ENCODE measurements at places on chromosomes 3 and 15.

DNA sequence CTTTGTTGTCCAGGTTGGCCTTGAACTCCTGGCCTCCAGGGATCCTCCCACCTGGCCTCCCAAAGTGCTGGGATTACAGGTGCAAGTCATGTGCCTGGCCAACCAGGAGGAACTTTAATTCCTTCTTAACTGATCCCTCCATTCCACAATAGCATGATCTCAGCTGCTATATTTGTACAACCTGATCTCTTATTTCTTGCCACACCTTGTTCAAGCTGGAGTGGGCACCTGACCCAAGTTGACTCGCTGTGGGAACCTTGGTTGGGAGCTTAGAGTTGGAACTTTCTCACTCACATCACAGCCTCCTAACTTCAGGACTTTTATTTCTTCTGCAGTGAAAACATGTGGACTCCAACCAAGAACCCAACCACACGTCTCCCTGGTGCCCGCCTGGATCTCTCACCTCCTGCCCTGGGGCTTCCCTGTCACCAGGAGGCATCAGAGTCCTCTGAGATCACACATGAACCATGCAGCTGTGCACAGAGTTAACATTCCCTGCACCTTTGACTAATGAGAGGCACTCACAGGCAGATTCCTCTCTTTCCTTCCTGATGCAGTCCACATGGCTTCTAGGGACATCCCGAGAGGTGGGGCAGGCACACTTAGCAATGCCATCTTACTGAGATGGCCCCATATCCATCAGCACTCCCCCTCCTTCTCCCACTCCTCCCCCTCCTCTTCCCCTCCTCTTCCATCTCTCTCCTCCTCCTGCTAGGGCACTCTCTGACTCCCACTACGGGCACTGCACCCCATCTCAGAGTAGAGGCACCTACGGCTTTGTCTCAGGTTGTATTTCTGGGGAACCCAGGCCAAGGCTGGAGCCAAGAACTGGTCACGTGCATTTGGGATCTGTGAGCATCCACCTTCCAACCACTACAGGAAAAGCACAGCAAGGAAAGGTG, 9.7 kb upstream of the CYFIP1 start:
- no peak for DNase-seq

DNA sequence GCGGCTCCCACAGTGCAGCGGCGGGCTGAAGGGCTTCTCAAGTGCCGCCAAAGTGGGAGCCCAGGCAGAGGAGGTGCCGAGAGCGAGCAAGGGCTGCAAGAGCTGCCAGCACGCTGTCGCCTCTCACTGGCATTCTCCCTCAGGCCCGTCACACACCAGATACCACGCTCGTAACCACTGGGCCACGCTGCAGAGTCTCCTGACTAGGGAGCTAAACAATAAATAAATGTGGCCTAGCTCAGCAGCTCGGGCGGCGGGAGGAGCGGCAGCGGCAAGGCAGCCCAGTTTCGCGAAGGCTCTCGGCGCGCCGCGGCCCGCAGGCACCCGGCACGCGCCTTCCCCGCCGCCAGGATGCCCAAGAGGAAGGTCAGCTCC, 55.9 kb upstream of the FAM174B start:
- no peak for DNase-seq

GRCh38 chr3:111608383-111608782, 13.2 kb upstream of the ZBED2 start:
- DNase-seq = no peak

DNA sequence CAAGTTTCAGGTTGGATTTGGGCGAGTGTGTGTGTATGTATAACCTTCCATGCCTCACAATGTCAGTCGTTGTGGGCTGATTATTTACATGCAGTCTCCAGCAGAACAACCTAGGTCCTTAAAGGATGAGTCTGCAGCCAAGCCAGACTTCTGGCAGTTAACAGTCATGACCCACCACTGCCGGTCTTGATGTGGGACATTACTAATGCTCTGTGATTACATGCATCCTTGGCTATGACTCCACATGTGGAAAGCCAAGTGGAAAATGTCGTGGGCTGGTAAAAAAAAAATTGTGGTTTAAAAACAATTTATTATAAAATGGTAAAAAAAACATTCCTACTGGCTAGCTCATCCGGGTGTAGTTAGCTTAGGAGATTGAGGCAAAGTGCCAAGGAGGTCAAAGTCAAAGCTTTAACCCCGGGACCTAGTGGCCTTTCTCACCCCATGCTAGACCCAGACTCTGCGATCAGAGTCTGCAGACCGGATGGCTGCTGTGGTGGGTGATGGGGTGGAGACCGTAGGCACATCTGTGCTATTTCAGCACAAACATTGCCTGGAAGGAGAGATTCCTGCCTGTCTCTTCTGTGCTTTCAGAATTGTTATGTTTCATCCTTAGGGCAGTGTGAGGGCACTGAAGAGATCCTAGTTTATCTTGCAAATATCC, 6.8 kb downstream of the RARRES1 start:
- DNase-seq = no peak

- DNase-seq = no peak
Observed at GRCh38 chr15:88701561-88702095, 62.8 kb downstream of the ISG20 start.

GRCh38 chr3:52471371-52472238, 16.2 kb downstream of the NISCH start:
- no peak for DNase-seq

DNA sequence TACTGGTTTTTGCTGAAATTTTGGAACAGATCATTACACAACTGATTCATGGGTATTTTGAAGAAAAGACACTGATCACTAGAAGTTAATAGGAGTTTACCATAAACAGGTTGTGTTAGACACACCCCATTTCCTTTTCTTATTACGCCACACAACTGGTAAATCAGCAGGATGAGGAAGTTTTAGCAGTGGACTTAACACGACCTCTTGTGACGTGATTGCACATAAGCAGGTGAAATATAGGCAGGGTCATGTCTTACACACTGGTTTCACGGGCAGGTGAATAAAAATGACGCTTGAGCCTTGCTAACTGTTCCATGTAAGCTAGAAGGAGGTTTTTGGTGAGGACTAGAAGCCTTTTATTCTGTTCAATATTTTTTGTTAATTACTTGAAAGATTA, 27.1 kb upstream of the TPRG1 start:
- peak; percentile 56 for DNase-seq

GRCh38 chr15:35956056-35956455, 410.1 kb upstream of the DPH6 start:
- no peak for DNase-seq

DNA sequence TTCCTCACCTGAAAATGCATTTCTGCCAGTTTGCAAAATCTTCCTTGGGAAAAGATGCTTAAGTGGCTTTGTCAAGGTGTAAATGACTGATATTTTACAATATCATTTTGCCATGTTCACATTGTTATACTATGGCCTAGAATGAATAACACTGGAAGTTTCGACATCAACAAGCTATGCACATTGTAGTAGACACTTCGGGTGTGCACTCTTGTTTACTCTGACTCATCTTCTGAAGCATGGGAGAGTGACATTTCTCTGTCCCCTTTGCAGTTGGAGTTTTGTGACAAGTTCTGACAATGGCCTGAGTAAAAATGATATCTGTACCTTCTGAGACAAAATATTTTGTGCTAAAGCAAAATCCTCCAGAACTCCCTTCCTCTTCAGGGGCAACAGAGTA, 567.0 kb upstream of the RGMA start:
- DNase-seq = no peak

DNA sequence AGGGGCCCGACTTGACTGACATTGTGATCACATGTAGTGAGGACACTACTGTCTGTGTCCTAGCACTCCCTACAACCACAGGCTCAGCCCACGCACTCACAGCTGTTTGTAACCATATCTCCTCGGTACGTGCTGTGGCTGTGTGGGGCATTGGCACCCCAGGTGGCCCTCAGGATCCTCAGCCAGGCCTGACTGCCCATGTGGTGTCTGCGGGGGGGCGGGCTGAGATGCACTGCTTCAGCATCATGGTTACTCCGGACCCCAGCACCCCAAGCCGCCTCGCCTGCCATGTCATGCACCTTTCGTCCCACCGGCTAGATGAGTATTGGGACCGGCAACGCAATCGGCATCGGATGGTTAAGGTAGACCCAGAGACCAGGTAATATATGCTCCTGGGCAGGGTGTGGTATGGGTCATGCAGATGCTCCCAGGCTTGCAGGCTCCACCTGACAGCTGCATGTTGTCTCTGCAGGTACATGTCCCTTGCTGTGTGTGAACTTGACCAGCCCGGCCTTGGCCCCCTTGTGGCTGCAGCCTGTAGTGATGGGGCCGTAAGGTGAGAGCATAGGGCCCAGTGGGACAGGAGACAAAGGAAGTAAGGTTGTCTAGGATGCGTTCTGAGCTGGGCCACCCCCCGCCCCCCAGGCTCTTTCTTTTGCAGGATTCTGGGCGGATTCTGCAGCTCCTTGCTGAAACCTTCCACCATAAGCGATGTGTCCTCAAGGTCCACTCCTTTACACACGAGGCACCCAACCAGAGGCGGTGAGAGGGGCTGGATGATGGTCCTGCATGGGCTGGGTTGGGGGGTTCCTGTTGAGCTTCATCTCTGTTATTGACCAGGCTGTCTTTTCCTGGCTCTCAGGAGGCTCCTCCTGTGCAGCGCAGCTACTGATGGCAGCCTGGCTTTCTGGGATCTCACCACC, 4.4 kb downstream of the DALRD3 start:
- DNase-seq = no peak

DNA sequence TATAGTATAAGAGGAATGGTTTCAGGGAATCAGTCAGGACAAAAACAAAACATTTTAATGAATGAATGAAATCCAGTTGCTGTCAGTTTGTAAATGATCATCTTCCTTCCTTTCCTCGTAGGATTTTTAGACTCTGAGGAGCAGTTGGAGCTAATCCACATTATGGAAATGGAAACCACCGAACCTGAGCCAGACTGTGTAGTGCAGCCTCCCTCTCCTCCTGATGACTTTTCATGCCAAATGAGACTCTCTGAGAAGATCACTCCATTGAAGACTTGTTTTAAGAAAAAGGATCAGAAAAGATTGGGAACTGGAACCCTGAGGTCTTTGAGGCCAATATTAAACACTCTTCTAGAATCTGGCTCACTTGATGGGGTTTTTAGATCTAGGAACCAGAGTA, 3.1 kb downstream of the TIPARP start:
- DNase-seq = no peak

DNA sequence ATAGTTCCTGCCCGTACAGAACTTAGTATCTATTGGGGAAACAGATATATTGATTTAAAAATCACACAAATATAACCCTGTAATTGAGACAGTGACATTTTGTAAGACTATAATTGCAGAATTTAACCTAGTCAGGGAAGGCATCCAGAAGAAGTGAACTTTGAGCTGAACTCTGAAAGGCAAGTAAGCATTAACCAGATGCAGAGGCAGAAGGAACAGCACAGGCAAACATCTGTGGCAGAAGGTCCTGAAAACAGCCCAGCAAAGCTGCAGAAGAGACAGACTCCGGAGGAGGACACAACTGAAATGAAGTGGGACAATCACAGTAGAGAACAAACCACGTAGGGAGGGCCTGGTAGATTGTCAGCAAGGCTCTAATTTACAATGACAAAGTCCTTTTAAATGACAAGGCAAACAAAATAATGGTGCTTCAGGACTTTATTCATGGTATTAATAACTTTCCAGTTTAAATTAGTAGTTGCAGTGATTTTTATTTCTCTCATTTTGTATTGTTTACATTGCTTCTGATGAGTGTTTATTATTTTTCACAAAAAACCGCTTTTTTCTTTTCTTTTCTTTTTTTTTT, 14.5 kb downstream of the BCL2A1 start:
- no peak for DNase-seq

GRCh38 chr3:64460141-64460730, 227.6 kb downstream of the ADAMTS9 start:
- DNase-seq = no peak

DNA sequence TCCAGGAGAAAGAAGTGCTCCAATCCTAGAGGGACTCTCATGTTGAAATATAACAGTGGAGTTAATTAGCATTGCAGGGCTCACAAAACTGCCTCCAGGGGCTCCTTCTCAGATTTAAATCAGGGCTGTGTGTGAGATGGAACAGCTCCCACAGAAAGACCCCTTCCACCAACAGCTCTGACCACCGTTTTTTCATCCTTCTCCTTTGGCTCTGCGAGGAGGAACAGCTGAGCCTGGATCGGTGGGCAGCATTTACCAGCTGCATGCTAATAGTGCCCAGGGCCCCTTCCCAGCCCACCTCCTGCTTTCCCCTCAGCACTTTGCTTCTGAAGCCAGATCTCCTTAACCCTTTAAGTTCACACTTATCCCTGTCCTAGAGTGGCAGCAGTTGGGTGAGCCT, 119.2 kb upstream of the UBE2E1 start:
- DNase-seq = no peak

DNA sequence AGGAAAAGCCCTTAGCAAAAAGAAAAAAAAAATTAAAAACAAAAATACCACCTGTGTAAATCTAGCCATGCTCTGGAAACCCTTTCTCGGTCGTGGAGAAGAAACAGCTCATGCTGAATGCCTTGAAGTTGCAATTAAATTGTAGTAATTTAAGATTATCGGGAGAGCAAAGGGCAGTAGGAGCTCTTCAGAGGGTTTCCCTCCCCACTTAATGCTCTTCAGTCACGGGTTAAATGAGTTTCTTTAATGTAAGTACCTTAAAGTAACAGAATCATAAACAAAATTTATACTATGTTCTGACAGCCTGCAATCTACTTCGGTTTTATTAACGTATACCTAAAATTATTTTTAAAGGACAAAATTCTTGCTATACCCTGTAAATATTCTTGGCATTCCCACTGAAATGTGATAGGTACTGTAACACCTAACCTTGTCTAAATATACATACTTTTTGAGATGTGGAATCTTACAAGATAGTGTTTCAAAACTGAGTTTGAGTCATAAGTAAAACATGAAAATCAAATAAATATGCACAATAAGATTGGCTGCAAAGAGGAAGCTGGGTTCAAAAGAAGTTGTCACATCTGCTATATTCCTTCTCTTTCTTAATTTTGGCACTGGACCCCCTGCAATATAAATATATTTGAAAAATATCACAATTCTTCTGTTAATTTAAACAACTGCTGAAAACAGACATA, 5.3 kb downstream of the FOXP1 start:
- no peak for DNase-seq

DNA sequence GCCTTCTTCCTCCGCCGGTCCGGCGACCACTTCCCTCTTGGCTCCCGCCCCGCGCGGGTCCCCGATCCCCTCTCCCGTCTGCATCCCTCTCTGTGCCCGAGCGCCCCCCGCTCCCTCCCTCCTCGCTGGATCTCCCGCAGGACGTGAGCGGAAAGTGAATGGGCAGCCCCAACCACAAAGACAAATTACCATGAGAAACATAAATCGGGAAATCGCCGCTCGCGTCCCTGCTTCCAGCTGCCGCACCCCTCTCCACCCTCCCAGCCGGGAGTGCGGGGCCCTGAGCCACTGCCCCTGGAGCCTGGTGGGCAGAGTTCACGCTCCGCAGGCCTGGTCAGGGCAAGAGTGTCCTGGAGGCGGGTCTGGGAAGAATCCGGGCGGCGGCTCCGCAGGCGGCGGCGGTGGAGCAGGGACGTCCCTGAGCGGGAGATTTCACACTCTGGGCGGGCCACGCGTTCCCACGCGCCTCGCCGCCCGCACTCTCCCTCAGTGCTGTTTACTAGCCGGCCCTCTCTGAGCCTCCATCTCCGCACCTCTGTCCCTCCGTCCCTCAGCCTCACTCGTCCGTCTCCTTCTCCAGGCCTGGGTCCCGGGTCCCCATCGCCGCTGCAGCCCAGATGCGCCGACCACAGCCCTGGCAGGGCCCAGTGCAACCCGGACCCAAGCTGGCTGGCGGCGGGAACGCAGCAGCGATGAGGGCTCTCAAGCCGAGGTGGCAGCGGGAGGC, 835 bp downstream of the SEMA5B start:
- DNase-seq = no peak
